ENCODE measurements at places on chromosomes 5 and 9.

GRCh38 chr9:114371973-114372917 lies 15.5 kb downstream of the AKNA start:
- DNase-seq, result peak; percentile 58

DNA sequence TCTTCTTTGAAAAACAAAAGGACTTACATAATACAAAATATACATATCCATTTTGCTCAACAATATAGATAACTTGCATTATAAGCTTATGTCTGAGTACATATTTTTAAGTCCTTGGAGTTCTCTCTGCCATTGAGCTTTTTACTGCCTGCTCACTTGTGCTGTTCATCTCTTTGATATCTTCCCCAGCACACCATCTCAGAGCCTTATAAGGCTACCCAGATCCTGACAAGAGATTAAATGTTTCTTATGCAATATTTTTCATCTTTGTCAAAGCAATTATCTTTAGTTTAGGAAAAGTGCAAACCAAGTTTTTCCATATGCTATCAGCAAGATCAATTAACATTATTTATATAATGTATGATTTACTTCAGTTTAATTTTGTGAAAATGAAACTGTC lies 60.7 kb upstream of the ITGA1 start:
- DNase-seq, result no peak

DNA sequence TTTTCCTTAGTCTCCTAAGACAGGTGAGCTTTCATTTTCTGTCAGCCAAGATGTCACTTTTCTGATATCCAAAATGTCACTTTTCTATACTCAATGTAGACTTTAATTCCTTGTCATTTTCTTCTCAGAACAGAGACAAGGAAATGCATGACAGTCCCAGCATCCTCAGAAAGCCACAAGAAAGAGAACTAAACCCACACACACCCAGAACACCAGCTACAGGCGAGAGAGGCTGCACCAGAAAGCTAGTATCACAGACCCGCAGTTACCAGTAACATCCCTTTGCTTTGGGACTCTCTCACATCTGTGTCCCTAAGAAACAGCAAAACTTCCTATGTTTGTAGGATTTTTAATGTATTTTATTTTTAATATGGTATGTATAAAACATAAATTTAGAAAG lies 17.1 kb downstream of the TRMO start:
- peak; percentile 67 for DNase-seq

DNA sequence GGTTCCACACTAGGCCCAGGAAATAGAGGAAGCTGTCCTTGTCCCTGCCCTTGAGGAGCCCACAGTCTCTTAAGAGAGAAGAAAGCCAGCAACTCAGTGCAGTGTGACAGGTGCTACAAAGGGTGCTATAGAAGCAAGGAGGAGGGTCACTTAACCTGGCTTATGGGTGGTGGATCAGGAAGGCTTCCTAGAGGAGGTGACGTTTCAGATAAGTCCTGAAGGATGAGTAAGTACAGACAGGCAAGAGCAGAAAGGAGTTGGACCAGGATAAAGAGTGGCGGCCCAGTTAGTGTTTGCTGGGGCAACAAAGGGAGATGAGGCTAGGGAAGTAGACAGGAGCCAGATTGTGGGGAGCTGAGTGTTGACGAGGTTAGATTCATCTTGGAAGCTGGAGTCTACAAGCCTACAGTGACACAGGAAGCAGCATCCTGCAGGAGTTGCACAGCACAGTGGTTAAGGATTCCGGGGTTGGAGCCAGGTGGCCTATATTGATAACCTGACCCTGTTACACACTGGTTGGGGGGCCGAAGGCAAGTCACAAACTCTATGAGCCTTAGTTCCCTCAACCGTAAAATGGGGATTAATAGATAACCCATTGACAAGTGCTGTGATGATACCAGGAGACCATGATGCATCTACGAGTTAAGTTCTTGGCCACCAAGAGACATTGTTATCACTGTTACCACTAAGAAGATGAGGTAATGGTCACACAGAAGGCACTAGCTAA lies 5.4 kb upstream of the LHX6 start:
- no peak for DNase-seq

GRCh38 chr9:131567910-131568309 lies 22.6 kb downstream of the PRRT1B start:
- no peak for DNase-seq

DNA sequence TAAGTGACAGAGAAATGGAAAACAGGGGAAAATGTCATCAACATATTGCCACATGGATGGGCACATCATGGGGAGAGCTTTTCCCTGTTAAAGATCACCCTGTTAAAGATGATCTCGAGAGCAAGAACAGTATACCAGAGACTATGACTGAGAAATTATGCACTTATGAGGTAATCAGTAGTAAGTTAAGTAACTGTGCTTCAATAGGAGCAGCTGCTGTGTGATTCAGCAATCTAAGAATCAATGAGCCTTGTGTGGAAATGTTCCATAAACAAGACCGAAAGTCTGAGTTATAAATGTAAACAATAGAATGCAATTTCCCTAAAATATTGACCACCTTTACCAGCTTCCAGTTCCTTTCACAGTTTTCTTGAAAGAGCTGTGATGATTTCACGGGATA lies 582.3 kb downstream of the CAAP1 start:
- no peak for DNase-seq

DNA sequence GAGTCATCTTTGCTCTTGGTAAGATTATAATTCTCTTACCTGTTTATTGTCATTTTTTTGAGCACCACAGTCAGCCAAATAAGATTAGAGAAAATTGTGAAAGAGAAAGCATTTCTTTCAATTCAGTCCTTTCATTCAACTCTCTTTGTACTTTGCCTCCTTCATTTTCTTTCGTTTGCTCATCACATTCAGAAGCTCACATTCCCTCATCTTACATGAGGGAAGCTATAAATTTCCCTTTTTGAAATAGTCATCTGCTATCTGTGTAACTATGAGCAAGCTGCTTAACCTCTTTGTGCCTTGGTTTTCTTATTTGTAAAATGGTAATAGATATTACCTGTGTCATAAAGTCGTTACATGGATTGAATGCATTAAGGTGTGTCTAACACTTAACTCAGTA lies 41.4 kb downstream of the PAM start:
- no peak for DNase-seq
